Mammary microvascular endothelial cell (primary cell): ENCODE measurements at places on chromosomes 3 and 15. TPM values are rescaled to one million over a fixed set of nuclear protein-coding genes. Genes with fewer than 3 reads are reported as not detected.

Gene DPPA4
- total RNA-seq = not detected in 2 replicates

Gene SLC51A
- not detected in 2 replicates for total RNA-seq

Gene DPP8
- total RNA-seq = 18.7 and 28.5 TPM in 2 replicates

Gene PARP3
- 15.4 and 31.0 TPM in 2 replicates for total RNA-seq

Gene CTXN2
- total RNA-seq = not detected in 2 replicates

Gene MEIS2
- total RNA-seq = 1.5 and 4.9 TPM in 2 replicates

Gene C3orf85
- total RNA-seq = not detected in 2 replicates

Gene CILP
- total RNA-seq = not detected in 2 replicates

Gene GOLGA6D
- total RNA-seq = not detected in 2 replicates

Gene CKMT1B
- total RNA-seq = not detected in 2 replicates

Gene BFSP2
- total RNA-seq = not detected in 2 replicates

Gene GUCA1C
- total RNA-seq = not detected in 2 replicates

Gene A4GNT
- not detected in 2 replicates for total RNA-seq

Gene RTP4
- total RNA-seq = 5.5 and 8.3 TPM in 2 replicates

Gene INO80
- total RNA-seq = 15.2 and 35.4 TPM in 2 replicates

Gene LAMB2
- 338 and 396 TPM in 2 replicates for total RNA-seq
